ENCODE measurements at places on chromosomes 12 and 14.

GRCh38 chr12:67420506-67420905 lies 151.3 kb downstream of the CAND1 start:
- no peak for DNase-seq

DNA sequence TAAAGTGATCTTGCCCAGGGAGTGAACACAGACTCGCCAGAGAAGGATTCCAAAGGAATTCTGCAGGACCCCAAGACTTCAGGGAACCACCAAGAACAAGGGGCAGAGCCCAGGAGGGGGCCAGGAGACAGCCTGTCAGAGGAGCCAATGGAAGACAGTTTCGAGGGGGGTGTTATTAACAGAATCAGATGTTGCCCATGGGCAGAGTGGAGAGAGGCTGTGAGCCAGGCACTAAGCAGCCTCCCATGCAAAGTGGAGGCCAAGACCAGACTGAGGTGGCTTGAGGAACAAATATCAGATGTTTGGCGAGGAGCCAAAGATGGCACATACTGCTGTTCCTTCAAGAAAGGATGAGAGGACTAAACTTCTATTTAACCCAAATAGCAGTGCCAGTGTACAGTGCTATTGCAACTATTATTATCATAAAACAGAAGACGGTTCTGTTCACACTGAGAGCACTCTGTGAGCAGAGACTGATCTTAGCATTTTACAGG lies 12.6 kb downstream of the APPL2 start:
- DNase-seq = no peak

DNA sequence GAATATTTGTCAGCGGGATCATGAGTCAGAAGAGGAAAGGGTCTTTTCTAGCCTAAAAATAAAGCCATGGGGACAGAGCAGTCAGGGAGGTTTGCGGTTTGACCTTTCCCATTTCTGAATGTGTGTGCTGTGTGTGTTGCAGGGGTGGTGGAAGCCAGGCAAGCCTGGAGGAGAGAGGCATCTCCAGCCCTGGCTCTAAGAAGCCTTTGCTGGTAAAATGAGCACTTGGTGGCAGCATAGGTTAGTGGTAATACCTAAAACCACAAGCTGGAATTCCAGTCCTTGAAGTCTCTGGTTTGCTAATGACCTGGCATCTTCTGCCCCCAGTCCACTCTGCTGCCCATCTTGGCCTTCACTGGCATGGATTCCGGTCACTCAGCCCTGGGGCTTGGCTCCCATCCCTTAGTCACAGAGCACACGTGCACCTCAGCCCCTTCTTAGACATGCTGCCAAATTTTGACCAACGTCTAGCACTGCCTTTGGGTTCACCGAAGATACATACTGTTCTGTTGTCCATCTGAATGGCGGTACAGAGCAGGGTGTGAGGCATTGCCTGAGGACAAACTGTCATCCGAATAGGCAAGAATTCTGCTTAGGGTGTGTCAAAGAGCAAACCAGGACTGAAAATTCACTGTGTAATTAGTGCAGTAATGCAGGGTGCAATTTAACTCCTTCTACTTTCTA lies 52.7 kb downstream of the KCNA5 start:
- no peak for DNase-seq

GRCh38 chr12:12992418-12993130 lies 7.5 kb downstream of the HEBP1 start:
- DNase-seq = no peak

DNA sequence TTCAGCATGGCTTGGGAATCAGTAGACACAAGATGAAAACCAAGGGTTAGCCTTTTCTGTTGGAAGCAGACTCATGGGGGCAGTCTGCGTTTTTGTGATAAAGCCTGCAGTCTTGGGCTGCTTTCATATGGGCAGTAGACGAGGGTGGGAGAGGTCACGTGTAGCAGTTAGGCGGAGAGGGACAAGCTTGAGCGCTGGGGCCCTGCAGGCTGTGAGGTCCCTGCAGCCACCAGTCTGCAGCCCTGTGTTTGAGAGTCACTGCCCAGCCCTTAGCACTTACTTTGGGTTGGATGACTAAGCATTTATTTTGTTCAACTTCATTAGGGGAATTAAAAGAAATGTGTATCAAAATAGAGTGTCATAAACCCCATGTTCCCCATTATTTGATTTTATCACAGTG lies 37.2 kb downstream of the EP400 start:
- no peak for DNase-seq

- no peak for DNase-seq
Measured at GRCh38 chr14:77186911-77187648, 5.5 kb downstream of the TMEM63C start.

- no peak for DNase-seq
Measured at GRCh38 chr12:64029013-64029857, 184.7 kb downstream of the SRGAP1 start.

- no peak for DNase-seq
Measured at GRCh38 chr12:30385706-30386105, 310.0 kb downstream of the IPO8 start.

DNA sequence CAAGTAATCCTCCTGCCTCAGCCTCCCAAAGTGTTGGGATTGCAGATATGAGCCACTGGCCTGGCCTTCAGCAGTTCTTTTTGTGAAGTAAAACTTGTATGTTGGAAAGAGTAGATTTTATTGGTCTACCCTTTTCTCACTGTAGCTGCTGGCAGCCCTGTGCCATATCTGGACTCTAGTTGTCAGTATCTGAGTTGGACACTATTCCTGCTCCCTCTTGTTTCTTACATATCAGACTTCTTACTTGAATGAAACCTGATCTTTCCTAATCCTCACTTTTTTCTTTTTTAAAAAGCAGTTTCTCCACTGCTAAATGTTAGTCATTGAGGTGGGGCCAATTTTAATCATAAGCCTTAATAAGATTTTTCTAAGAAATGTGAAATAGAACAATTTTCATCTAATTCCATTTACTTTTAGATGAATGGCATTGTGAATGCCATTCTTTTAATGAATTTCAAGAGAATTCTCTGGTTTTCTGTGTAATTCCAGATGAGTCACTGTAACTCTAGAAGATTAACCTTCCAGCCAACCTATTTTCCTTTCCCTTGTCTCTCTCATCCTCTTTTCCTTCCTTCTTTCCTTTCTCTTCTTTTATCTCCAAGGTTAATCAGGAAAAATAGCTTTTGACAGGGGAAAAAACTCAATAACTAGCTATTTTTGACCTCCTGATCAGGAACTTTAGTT lies 88.7 kb downstream of the APAF1 start:
- no peak for DNase-seq

DNA sequence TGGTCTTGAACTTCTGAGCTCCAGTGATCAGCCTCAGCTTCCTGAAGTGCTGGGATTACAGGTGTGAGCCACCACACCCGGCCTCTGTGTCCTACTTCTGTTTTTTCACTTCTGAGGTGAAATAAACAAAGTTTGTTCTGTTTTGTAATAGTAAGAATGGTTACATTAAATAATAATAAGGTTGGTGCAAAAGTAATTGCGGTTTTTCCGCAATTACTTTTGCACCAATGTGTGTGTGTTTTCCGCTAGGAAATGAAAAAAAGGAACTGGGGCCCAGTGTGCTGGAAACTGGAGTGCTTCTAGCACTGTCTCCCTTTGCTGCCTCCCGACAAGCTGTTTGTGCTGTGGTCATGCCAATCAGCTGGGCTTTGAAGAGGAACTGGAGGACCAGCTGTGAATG lies 140.9 kb downstream of the NTS start:
- DNase-seq = no peak

- no peak for DNase-seq
Measured at GRCh38 chr12:114656906-114657596, 26.9 kb downstream of the TBX3 start.

GRCh38 chr14:73777420-73777819 lies 63.2 kb upstream of the PNMA1 start:
- DNase-seq = no peak

DNA sequence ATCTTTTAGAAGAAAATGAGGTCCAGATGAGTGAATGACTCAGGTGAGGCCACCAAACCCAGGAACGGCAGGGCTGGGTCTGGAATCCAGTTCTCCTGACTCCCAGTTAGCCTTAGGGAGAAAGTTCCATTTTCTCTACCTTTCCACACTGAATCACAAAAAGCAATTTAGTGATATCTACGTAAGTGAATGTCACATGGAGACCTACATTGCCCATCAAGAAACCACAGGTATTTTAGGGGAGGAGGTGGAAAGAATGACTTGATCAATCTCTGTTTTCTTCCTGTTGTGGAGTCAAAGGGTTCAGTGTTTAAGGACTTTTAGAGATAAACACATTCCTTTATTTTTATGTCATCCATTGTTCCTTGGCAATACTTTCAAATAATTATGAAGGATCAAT lies 106.9 kb upstream of the PTPRB start:
- DNase-seq = no peak

DNA sequence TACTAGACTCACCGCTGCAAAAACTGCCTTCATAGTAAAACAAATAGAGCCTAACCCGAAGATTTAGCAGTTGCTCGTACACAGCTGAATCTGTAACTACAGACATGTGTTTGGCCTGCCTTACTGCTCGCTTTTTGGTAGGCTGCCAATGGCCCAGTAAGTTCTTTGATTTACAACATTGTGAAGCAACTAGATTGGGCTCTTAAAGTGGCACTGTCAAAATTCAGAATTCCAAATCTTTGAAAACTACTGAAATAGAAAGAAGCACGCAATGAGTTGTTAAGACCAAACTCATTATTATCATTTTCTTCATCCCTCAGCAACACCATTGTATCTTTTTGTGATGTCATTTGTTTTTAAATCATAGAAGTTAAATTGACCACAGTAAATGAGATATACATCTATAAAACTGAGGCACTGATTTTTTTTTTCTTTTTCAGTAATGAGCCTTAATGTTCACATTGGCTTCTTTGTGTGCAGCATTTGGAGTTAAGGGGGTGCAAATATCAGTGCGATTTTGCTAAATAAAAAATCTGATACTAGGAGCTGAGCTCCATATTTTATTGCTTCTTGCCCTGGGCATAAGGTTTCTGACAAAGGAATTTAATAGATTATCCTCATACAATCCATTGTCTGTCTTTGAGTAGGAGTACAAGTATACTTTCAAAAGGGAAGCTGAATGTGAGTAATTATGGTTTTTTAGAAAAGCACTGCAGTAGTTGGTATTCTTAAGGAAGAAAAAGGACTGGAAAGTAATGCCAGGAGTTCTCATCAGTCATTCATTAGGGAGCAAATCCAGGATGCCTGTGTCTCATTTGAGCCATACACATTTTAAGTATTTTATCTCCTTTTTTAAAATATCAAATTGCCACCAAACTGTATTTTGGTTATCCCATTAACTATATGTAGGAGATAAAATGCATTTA lies 138.5 kb downstream of the KICS2 start:
- peak; percentile 59 for DNase-seq

GRCh38 chr12:91052026-91052425 lies 5.8 kb downstream of the KERA start:
- DNase-seq = no peak

- no peak for DNase-seq
Measured at GRCh38 chr14:20807304-20808161, 4.9 kb upstream of the RNASE1 start.

- DNase-seq = no peak
Measured at GRCh38 chr12:124482901-124483799, 84.3 kb downstream of the NCOR2 start.

DNA sequence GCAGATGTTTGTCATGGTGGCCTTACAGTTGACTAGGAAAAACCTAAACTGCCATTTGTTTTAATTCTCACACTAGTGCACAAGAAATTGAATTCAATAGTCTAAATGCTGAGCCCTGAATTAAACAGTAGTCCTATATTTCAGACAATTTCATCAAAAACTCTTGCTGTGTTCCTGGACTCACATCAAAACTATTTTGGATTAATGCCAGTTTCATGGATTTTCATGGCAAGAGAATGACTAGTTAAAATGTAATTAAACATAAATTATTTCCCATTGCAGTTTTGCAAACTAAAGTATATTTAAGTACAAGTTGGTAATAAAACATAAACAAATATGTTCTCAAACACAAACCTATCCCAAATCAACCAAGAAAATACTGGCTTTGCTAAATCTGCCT lies 468.0 kb upstream of the PRICKLE1 start:
- DNase-seq = no peak

- no peak for DNase-seq
Measured at GRCh38 chr14:100603341-100604120, 16.3 kb upstream of the BEGAIN start.

- DNase-seq = no peak
Measured at GRCh38 chr12:50647031-50647430, 116.9 kb upstream of the ATF1 start.

GRCh38 chr12:122123051-122123760 lies 44.6 kb downstream of the MLXIP start:
- DNase-seq = no peak

DNA sequence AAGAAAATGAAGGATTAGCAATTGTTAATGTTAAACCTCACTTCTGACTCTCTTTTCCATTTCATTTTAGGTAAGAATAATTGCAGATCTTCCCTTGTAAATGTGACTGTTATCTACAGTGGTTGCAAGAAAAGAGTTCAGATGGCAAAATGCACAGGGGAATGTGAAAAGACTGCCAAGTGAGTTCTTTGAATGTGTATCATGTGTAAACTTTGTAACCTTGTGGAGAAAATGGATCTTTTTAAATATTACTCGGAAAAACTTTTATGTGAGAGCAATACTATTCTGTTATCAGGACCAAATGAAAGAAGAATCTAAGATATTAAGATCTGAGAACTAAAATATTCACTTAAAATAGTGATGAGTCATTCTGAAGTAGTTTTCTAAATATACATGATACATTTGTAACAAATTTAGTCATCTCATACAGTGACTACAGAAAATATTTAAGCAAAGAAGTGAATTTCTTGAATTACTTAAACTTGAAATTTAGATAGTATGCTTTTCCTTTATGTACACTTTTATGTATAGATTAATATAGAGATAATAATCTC lies 122.5 kb upstream of the CNTN1 start:
- DNase-seq = no peak

GRCh38 chr12:24719293-24719721 lies 229.6 kb downstream of the BCAT1 start:
- DNase-seq = no peak

DNA sequence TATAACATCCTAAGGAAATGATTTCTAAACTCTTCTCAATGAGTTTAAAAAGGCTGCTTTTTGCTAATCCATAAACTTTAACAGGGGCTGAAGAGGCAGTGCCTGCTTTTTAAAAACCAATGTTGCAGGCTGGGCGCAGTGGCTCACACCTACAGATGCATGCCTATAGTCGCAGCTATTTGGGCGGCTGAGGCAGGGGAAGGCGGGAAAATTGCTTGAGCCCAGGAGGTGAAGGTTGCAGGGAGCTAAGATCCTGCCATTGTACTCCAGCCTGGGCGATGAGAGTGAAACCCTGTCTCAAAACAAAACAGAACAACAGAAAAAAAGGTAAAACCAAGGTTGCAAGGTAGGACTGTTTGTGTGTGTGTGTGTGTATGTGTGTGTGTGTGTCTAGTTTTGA lies 531.2 kb downstream of the DIO2 start:
- no peak for DNase-seq

- DNase-seq = no peak
Measured at GRCh38 chr12:68306564-68306963, 25.6 kb downstream of the MDM1 start.

DNA sequence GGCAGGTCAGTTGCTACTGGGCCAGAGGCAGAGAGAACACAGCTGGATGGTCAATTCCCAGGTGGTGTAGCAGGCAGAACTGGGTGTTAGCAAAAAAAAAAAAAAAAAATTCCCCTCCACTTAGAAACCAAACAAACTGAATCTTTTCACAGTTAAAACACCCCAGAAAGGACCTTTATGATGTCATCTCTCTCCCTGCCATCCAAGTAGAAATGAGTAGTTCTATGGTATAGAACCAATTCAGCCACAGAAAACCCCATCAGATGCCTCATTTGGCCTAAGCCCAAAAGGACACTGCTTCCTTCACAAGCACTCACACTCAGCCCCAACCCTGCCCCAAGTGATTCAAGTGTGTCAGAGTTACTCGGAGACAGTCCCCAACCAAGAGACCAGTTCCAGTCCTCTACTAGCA lies 230.8 kb downstream of the DPF3 start:
- no peak for DNase-seq

Measured in caudate nucleus (tissue), 63 donors.